ENCODE measurements at places on chromosomes 11 and 22.

DNA sequence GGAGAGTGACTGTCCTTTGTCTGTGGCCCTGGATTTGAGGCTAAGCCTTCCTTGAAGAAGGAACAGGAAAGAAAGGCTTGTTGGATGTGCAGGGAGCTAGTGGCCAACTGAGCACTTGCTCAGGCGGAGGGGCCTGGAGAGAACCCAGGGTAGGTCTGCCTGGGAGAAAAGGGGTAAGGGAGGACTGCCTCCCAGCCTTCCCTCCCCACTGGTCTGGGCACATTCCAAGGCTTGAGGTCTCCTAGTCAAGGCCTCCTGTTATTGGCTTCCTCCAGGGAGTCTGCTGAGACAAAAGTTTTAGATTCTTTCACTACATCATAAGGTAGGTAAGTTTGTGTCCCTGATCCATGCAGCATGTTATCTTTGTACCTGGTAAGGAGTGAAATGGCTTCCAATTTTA is 15.2 kb downstream of the KCNQ1OT1 start:
- no peak for DNase-seq

GRCh38 chr11:127624306-127624856 is 623.8 kb upstream of the KIRREL3 start:
- no peak for DNase-seq

DNA sequence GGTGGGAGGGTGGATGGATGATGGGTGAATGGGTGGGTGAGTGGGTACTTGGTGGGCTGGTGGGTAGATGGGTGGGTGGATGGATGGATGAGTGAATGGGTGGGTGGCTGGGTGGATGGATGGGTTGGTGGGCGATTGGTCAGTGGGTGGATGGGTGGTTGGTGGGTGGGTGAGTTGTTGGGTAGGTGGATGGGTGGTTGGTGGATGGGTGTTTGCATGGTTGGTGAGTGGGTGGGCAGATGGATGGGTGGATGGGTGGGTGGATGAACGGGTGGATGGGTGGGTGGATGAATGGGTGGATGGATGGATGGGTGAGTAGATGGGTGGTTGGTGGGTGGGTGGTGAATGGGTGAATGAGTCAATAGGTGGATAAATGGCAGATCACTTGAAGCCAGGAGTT is 43.0 kb upstream of the LRRC32 start:
- DNase-seq = no peak

- DNase-seq = no peak
Measured at GRCh38 chr11:9774591-9775397, 110.9 kb downstream of the SWAP70 start.

GRCh38 chr11:104098555-104098954 is 62.1 kb downstream of the DDI1 start:
- no peak for DNase-seq

DNA sequence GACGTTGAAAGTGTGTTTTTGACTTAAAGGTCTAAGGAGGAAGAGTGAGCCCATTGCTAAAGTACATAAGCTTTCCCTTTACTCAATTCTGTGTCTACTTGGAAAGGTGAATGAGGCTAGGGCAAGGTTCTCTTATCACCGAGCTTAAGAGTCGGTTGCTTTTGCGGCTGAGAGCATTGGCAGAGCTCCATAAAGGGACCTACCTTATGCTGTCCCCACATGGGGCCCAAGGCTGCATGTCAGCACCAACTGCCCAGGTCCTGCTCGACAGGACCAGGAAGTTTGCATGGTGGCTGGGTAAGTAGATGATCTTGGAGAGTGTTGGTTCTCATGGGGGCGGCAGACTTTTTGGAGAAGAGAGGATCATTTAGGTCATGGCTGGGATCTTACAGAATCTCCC is 91.2 kb downstream of the ZBTB16 start:
- DNase-seq = no peak

DNA sequence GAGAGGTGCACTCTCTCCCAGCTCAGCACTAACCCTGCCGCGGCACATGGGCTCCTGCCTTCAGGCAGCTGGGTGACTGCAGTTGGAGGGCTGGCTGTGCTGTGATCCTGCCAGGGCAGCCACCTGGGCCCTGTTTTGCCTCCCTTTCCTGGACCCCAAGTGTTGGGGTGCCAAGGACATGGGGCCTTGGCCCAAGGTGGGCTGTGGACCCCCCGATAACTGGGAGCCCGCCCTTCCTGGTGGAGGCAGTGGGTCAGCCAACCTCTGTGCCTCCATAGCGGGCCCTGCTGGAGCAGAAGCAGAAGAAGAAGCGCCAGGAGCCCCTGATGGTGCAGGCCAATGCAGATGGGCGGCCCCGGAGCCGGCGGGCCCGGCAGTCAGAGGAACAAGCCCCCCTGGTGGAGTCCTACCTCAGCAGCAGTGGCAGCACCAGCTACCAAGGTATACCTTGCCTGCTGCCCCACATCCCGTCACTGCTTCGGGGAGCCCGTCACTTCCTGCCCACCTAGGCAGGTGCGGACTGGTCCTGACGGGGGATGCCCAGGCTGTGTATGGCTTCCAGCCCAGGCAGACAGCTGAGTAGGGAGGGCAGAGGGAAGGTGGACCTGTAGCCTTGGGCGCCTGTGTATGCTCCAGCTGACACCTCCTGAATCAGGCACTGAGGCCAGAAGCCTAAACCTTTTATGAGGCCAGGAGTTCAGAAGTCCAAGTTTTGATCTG is 8.9 kb downstream of the TUB start:
- DNase-seq = no peak

- no peak for DNase-seq
Measured at GRCh38 chr11:64245797-64246620, 734 bp downstream of the PPP1R14B start.

GRCh38 chr11:118281284-118281683 is 17.2 kb upstream of the MPZL2 start:
- no peak for DNase-seq

DNA sequence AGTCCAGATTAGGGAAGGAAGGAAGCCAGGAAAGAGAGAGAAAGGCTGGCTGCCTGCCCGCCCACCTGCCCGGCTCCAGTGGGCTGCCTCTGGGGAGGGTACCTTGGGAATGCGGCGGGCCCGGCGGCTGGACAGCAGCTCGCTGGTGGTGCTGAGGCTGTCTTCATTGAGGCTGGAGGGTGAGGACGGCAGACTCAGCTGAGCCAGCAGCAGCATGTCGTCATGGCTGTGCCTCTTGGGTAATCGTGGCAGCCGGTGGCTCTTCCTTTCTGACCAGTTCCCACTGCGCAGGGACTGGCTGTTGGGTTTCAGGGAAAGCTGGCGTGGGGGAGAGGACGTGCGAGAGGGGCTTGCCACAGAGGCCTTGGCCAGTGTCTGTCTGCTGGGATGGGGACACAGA is 32.9 kb downstream of the RPL27A start:
- DNase-seq = no peak

- DNase-seq = no peak
Measured at GRCh38 chr22:37079158-37079557, 27.6 kb downstream of the KCTD17 start.

DNA sequence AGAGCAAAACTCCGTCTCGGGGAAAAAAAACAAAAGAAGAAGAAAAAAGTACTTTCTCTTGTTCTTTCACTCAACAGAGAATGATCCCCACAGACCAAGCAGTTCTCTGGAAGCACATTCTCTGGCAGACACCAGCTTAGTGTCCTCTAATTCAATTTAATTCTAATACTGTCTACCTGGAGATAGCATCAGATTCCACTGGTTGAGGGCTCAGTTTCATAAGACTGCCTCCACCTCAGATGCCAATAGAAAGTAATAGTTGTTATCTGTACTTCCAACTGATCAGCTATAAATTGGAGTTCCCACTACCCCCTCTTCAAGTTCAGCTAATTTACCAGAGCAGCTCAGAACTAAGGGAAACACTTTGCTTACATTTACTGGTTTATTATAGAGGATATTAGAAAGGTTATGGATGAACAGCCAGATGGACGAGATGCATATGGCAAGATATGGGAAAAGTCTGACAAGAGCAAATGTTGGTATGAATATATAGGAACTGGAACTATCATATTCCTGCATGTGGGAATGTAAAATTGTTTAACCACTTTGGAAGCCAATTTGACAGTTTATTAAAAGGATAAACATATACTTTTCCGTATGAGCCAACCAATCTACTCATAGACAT is 64.3 kb downstream of the TMEM135 start:
- DNase-seq = no peak

- DNase-seq = no peak
Measured at GRCh38 chr11:12540913-12541582, 133.2 kb upstream of the TEAD1 start.

- DNase-seq = no peak
Measured at GRCh38 chr11:94455861-94456260, 37.8 kb downstream of the MRE11 start.

- no peak for DNase-seq
Measured at GRCh38 chr22:40377931-40378330, 7.5 kb downstream of the SGSM3 start.

GRCh38 chr22:39490135-39490798 is 11.8 kb upstream of the MIEF1 start:
- DNase-seq = peak; percentile 93

DNA sequence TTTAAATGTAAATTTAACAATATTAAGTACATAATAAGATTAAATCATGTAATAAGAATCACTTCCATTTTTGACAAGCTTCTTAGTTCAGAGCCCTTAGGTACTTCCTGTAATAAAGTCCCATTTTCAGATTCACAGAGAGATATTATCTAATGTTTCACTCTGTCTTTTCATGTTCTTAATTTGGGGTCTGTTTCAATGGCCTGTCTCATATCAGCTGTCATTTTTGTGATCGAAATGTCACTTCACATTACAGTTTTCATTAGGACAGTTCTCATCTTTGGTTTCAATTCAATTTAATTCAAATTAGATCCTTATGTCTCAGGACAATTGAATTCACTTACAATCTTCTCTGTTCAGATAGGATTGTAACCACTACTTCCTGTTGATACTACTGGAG is 22.6 kb upstream of the OLFML1 start:
- no peak for DNase-seq

DNA sequence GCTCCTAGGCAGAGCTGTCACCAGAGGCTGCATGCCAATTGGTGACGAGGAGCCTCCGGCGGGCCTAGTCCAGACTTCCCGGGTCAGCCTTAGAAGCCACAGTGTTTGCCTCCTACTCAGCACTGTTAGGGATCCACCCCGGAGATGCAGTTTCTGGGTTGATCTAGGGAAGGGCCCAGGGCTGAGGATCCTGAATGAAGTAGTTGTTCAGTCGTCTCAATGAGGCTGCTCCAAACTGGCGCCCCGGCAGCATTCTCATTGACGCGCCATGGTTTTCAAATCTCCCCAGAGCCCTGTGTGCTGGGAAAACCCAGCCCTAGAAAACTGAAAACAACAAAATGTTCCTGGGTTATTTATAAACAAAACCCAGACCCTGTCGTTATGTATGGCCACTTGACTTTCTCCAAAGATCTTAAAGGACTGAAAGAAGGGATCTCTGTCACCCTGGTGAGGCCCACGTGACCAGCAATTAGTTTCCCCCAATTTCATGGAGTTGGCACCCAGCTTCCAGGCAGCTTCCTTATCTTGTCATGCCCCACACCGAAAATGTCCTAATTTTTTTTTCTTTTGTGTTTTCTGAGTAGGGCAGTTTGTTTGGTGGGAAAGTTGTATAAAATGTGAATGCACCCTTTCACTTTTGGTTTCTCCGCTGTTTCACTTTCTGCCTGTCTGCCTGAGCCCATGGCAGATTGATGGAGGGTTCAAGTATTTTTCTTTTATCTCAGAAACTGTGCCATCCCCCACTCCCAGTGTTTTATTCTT is 2.0 kb upstream of the EHD1 start:
- no peak for DNase-seq

GRCh38 chr11:129292771-129293170 is 82.9 kb upstream of the BARX2 start:
- DNase-seq = no peak

- DNase-seq = no peak
Measured at GRCh38 chr11:122815900-122816299, 22.4 kb upstream of the CRTAM start.

Measured in HuH-7 (cell line).